ENCODE measurements at places on chromosomes 12 and 14. TPM values are rescaled to one million over a fixed set of nuclear protein-coding genes. Genes with fewer than 3 reads are reported as not detected.

COX8C gene
- total RNA-seq: not detected

SSTR1 gene
- not detected for total RNA-seq

PKP2 gene
- not detected for total RNA-seq

LHX5 gene
- total RNA-seq: not detected

APOF gene
- not detected for total RNA-seq

HIP1R gene
- 54.7 TPM for total RNA-seq

DNA sequence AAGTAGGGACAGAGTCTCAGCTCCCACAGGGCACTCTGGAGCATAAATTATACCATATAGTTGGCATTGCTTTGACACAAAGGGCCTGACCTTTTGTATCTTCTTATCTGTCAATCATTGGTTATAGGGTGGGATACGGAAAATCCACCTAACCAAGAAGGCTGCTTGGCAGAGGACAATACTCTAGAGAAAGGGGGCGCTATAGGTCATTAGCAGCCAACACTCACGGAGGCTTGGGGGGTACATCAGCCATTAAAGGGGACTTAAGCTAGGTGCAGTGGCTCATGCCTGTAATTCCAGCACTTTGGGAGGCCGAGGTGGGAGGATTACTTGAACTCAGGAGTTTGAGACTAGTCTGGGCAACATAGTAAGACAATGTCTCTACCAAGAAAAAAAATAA lies 22.9 kb downstream of the SPTSSA start:
- DNase-seq: no peak

- DNase-seq: no peak
Observed at GRCh38 chr14:101527987-101528386, 33.3 kb upstream of the DIO3 start.

DNA sequence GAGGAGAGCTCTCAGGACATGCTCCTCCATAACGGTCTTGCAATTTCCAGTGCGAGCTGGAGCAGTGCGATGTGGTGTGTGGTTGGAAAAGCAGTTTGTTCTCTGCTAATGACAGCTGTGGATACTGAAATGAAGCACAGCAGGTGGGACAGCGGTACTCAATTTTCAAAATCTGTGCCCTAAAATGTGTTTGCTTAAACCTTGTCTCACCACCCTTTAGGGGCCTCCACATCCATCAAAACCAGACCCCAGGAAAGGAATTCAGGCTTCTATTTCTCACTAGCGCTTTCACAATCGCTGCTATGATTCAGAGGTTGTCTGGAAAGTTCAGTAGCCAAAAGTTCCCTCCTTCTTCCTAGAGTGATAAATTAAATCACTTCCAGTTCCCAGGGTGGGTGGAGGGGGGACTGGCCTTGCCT lies 440.8 kb downstream of the EGLN3 start:
- no peak for DNase-seq

DNA sequence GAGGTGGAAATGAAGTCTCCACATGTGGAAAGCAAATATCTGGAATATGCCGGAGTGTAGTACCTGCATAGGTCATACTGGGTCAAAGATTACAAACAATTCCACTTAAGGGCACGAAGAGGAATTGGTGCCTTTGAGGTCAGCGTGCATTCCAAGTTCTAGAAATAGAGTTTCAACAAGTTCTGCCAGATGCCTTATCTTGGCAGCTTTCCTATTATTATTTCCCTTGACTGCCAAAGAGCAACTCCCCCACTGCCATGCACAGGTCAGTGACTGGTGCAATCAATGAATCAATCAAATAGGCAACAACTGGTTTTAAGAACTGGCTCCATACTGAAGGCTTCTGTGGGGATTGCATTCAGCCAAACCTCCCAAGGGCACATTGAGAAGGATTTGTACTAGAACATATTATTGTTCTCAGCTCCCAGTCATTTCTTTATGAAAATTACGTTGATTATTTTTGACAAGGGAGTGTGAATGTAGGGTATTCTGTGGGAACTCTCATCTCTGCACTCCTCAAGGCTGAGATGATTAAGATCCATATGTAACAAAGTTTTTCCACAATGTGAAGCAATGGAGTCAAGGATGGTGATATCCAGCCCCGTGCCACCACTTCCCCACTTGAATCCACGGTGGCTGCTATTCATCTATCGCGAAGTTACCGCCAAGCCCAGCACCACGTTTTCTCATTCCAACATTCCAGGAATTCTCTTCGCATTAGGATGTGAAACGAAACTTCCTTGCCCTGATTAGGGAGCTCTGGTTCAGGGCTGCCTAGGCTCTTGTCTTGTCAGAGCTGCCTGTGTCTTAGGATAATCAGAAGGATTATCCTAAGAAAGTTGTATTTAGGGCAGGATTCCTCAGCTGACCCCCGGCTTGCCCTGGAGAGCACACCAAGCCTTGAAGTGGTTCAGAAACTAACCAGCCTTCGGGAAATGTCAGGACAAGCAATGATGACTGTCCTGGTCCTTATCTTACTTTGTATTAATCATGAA lies 115.1 kb upstream of the PCED1B start:
- no peak for DNase-seq

DNA sequence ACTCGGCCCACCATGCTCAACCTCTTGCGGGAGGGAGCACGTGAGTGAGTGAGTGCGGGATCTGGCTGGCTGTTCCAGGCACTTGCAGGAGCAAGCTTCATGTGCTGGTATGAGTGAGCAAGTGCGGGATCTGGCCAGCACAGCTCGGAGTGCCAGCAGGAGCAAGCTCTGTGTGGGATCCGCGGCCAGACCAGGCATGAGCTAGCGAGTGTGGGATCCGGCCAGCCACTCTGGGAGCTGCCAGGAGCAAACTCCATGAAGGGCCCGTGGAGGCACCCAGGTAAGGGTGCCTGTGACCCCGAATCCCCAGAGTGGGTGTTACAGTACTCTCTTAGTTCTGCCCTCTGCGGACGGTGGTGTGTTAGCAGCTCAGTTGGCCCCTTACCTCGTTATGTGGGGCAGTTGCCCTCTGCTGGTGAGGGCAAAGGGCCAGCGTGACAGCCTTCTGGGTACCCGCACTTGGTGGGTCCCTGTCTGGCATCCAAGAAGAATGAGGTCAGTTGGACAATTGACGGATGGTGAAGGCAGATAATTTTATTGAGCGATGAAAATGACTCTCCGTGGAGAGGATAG lies 38.3 kb downstream of the RAD51B start:
- no peak for DNase-seq

DNA sequence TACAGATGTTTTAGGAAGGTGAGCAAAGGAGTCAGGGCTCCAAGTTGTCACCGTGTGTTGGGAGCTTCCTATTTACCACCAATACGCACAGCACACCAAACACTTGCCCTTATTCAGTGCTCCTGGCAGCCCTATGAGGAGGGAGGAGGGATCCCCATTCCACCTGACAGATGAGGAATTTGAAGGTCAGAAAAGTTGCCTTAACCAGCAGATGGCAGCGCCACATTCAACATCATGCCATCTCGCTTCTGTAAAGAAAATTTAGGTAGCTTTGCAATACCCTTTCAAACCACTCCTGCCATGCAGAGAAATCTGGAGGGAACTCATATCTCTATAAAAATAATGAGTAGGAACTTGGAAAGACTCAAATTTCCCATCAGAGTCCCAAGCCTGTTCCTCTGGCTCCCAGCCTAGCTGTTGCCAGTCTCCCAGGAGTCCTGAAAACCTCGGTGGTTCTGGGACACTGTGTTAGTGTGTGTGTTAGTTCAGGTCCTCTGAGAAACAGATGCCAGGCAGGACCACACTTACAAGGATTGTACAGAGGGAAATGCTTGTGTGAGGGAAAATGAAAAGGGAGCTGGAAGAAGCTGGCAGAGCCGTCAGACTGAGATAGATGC lies 410.5 kb downstream of the MED13L start:
- DNase-seq: no peak

- DNase-seq: no peak
Observed at GRCh38 chr12:113152196-113152834, 2.8 kb downstream of the CFAP73 start.

- no peak for DNase-seq
Observed at GRCh38 chr12:1815814-1816729, 4.3 kb upstream of the LRTM2 start.

DNA sequence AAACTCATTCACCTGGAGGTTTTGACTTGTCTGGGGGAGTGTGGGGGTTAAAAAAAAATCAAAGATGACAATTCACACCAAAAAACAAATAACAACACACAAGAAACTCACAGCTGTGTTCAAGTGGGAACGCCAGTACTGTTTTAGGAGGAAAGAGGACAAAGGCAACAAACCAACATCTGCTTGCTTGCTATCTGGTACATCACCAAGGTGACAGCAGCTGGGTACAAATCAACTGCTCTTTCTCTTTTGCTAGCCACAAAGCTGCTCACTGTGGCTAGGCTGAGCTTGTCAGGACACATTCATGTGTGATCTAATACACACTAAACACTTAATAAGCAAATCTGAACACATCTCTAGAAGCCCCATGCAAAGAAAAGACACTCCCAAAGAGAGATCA lies 128.0 kb upstream of the RAP1B start:
- no peak for DNase-seq

- DNase-seq: no peak
Observed at GRCh38 chr14:97571866-97572555, 774.8 kb downstream of the VRK1 start.

DNA sequence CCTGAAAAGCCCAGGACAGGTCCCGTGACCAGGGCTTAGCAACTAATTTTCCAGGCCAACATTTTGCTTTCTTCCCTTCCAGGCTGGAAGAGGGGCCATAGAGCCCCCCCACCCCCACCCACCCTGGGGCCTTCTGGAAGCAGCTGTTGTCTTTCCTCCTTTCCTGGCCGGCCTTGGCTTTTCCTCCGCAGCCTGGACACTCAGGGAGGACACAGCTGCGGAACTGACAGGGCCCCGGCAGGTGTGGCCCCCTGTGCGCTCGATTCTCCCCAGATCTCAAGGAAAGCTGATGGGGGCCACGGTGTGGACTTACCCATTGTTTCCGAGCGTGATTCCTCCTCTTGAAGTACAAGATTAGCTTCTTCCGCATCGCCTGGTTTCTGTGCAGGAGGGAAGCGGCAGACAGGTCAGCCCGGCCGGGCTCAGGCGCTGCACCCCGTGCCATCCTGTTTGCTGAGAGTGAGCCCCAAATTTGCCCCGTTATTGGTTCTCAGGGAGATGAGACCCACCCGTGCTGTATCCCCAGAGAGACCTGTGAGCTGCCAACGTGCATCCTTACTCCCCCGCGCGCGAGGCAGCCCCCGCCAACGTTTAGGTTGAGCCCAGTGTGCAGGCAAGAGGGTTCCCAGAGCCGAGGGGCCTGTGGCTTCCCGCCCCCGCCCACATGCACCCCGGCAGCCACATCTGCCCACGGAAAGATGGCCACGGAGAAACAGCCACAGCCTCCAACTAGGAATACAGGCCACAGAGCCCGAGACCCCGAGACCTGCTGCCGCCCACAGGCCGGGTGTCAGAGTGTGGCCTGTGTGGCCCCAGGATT lies 129.6 kb downstream of the NCOR2 start:
- DNase-seq: no peak

- DNase-seq: no peak
Observed at GRCh38 chr14:99148131-99148530, 123.9 kb downstream of the BCL11B start.

DNA sequence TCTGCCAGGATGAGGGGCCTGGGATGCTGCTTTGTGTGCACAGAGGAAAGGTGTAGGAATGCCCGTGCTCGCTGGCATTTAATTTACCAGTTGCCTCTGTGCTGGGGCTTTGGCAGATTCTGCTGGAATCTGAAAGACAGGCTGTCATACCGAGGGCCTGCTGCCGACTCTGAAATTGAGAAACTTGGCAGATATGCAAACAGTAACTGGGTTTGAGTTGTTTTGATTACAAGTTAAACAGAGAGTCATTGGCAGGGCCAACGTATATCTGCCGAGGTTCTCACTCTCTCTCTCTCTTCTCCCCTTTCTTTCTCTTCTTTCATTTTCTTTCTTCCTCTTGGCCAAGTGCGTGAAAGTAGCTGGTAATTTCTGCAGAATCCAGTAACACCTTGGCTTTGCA lies 618.7 kb downstream of the VRK1 start:
- DNase-seq: no peak

DNA sequence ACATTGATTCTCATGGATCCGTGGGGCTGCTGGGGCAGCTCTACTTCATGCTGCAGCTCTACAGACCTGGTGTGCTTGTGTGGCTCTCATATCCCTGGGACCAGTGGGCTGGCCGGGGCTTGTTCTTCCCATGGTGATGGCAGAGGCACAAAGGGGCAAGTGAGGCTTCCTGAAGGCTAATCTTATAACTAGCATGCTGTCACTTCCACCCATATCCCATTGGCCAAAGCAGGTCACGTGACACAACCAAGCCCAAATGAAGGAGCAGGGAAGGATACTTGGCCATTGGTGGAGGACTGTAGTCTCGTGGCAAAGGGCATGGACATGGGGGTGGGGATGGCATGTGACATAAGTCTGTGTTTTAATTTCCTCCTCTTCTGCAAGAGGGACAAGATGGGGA lies 9.9 kb downstream of the PLBD2 start:
- DNase-seq: no peak
